Upper lobe of right lung (tissue), 1 donor: ENCODE measurements at places on chromosomes 1 and 21. TPM values are rescaled to one million over a fixed set of nuclear protein-coding genes. Genes with fewer than 3 reads are reported as not detected.
A peak's percentile ranks its signal among the peaks of the same experiment; 100 is the strongest.

DNA sequence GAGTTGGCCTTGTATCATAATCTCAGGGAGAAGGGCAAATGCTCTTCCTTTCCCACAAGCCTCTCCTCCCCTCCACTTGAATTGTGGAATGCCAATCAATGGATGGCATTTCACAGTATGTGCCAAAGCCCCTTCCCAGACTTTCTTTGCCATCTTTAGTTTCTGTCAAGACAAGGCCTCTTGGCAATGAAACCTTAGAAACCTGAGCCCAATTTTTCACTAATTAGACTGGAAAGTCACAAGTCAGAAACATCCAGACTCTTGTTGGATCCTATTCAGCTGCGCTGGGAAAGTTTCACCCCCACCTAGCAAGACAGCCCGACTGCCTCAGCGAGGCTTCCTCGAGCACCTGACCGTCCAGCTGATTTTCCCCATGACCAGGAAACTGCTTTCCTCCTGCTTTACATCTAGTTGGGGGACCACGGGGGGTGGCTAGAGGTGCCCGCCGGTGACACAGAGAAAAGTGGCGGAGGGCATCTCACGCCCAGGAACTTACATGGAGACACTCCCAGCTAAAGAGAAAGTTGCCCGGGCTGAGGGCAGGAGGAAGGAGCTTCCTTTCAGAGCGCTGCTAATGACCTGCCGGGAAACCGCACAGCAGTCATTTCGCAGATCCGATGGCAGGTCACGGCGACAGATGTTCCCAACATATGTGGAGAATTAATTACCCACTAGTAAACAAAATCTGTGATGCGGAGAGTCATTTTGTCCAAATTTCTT is 302.6 kb upstream of the RRP15 start:
- no peak overlapping the region for H3K27ac ChIP-seq
- H3K4me1 ChIP-seq, result no peaks in the 10 kb centered on the region
- DNase-seq, result no peak
- no peaks in the 10 kb centered on the region for H3K27me3 ChIP-seq
- H3K4me3 ChIP-seq, result no peak overlapping the region
- H3K36me3 ChIP-seq, result no peaks in the 10 kb centered on the region

DNA sequence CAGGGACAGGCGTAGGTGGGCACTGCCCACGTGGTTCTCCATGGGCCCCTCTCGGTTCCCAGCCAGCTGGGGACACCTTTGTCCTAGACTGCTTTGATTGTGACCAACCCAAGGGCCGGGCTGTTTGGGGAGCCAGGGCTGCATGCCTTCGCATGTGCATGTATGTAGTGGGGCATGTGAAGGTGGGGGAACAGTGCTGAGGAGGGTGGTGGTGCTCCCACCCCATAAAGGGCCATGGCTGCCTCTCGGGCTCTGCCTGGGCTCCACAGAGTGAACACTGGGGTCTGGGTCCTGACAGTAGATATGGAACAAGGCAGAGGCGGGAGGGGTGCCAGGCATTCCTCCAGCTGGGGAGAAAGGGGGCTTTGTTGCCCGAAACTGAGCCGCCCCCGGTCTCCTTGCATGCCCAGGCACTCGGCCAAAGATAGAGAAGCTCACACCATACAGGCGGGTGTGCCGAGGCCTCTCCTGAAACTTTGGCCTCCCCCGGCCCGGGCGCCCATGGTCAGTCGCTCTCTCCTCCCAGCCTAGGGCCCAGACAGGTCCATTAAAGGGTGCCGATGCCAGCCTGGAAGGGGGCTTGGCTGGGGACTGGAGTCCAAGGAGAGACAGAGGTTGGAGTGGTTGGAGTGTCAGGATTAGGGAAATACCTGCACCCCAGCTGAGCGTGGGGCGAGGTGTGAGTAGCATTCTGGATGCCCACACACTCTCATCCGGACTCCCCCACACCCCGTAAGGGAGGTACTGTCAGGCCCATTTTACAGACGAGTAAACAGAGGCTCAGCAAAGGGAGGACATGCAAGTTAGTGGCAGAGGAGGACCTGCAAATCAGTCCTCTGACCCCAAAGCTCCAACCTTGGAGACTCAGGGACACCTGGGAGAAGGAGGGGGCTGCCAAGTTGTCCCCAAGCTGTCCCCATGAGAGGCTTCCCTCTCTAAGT is 41.1 kb downstream of the EPHA2 start:
- no peaks in the 10 kb centered on the region for H3K4me1 ChIP-seq
- H3K4me3 ChIP-seq, result no peak overlapping the region
- no peaks in the 10 kb centered on the region for H3K27me3 ChIP-seq
- H3K36me3 ChIP-seq, result no peaks in the 10 kb centered on the region
- DNase-seq, result no peak

GRCh38 chr1:57024855-57025254 is 59.0 kb upstream of the C8B start:
- no peak for DNase-seq
- H3K4me1 ChIP-seq, result no peaks in the 10 kb centered on the region
- no peak overlapping the region for H3K4me3 ChIP-seq
- H3K36me3 ChIP-seq, result no peaks in the 10 kb centered on the region
- H3K27ac ChIP-seq, result no peak overlapping the region
- no peaks in the 10 kb centered on the region for H3K27me3 ChIP-seq

GRCh38 chr1:234148816-234149215 is 224.4 kb upstream of the COA6 start:
- no peak for DNase-seq
- no peak overlapping the region for H3K27ac ChIP-seq
- H3K27me3 ChIP-seq, result peaks cover 6% of the 10 kb centered on the region
- H3K36me3 ChIP-seq, result no peaks in the 10 kb centered on the region
- no peak overlapping the region for H3K4me3 ChIP-seq

DNA sequence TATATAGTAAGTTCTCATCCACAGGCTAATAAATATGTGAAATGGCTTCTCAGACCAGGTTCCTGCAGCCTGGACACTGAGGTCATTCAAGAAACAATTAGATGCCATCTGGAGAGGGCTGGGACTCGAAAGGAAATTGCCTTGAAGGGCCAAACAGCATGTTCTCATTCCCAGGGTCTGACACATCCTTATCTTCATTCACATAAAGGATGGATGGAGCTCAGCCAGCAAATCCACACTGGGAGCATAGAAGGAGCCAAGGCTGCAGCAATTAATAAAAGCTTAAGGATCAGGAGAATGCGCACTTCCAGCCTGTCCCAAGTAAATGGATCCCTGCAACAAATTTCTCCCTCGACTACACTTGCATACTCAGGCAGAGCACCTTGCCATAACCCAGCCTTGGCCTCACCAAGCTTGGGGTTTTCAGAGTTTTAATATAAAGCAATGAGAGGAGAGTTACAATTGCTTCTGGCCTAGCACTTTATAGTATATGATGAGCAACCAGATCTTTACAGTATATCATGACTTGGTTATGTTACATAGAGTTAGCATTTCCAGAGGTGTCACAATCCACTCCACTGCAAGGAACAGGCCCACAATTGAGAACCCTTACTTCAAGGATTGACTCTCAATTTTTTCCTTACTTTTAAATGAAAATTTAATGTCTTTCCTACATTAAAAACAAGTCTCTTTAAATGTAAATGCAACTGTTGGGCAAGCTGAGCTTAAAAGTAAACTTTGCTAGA is 55.9 kb downstream of the BCAR3 start:
- DNase-seq, result no peak
- no peaks in the 10 kb centered on the region for H3K27me3 ChIP-seq
- no peak overlapping the region for H3K27ac ChIP-seq
- no peaks in the 10 kb centered on the region for H3K36me3 ChIP-seq

DNA sequence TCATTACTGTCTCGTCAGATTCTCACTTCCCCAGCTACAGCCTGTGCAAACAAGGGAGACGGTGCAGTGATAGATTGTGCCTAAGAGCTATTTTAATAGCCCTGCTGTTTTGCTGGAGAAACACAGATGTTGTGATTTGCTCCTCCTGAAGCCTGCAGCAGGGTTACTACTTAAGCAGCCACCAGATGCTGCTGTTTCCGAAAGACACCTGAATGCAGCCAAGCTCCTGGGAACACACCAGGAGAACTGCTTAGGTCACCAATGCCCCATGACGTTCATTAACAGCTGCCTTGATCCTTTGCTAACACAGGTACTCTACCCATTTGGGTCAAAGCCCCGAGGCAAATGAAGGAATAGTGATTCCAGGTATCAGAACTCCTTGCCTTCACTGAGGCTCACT is 411.8 kb upstream of the DAB1 start:
- H3K27ac ChIP-seq, result no peak overlapping the region
- H3K27me3 ChIP-seq, result no peaks in the 10 kb centered on the region
- H3K4me1 ChIP-seq, result no peaks in the 10 kb centered on the region
- no peak for DNase-seq
- H3K36me3 ChIP-seq, result no peaks in the 10 kb centered on the region
- no peak overlapping the region for H3K4me3 ChIP-seq

TGFB2 gene
- total RNA-seq, result 19.8 TPM

DNA sequence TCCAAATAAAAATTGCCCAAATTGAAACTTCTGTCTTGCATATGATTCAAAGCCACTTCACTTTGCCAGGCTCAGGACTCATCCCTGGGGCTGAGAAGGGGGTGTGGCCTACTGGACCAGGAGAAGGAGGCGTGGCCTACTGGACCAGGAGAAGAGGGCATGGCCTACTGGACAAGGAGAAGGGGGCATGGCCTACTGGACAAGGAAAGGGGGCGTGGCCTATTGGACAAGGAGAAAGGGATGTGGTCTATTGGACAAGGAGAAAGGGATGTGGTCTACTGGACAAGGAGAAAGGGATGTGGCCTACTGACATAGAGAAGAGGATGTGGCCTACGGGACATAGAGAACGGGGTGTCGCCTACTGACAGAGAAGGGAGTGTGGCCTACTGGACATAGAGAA is 405.3 kb downstream of the RRAGC start:
- H3K27me3 ChIP-seq, result no peaks in the 10 kb centered on the region
- H3K36me3 ChIP-seq, result no peaks in the 10 kb centered on the region
- H3K27ac ChIP-seq, result no peak overlapping the region
- no peak for DNase-seq
- peaks cover 5% of the 10 kb centered on the region for H3K4me1 ChIP-seq
- no peak overlapping the region for H3K4me3 ChIP-seq

MYOC gene
- 0.69 TPM for total RNA-seq

CYP4A11 gene
- not detected for total RNA-seq

DNA sequence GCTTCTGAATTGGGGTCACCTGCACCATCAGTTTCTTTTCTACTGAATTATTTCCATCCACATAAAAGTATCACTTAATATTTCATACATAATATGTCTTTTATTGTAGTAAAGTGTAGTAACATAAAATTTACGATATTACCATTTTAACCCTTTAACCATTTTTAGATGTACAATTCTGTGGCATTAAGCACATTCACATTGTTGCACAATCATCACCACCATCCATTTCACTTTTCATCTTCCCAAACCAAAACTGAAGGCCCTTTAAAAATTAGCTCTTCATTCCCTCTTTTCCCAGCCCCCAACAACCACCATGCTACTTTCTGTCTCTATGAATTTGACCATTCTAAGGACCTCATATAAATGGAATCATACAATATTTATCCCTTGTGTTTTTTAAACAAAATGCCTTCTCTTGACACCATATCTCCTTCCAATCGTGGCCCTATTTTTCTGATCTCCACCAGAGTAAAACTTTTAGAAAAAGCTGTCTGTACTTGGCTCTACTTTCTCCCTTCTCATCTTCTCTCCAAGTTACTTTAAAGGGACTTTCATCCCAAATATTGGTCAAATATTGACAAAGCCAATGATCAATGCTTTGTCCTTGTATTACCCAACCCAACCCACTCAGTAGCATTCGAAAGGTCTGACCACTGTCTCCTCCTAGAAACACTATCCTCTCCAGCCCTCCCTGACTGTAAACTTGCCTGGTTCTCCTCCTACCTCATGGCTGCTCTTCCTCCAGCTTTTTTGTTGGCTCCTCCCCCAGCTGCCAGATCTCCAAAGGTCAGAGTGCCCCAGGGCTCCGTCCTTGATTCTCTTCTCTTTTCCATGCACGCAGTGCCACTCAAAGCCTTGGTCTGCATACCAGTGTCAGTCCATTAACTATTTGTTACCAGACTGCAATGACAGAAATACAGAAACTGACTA is 44.7 kb downstream of the SLC30A10 start:
- no peak for DNase-seq
- no peaks in the 10 kb centered on the region for H3K36me3 ChIP-seq
- no peak overlapping the region for H3K4me3 ChIP-seq
- H3K27me3 ChIP-seq, result peaks cover 4% of the 10 kb centered on the region
- no peak overlapping the region for H3K27ac ChIP-seq
- H3K4me1 ChIP-seq, result no peaks in the 10 kb centered on the region

RAP1GAP gene
- 62.4 TPM for total RNA-seq

- no peak for DNase-seq
- H3K36me3 ChIP-seq, result no peaks in the 10 kb centered on the region
- H3K4me1 ChIP-seq, result peaks cover 2% of the 10 kb centered on the region
- no peaks in the 10 kb centered on the region for H3K27me3 ChIP-seq
- H3K4me3 ChIP-seq, result no peak overlapping the region
- H3K27ac ChIP-seq, result no peak overlapping the region
These were observed 69.0 kb downstream of the KCND3 start for GRCh38 chr1:111920221-111921024.

- no peak overlapping the region for H3K4me3 ChIP-seq
- no peak for DNase-seq
- no peaks in the 10 kb centered on the region for H3K36me3 ChIP-seq
- H3K4me1 ChIP-seq, result peaks cover 6% of the 10 kb centered on the region
- no peaks in the 10 kb centered on the region for H3K27me3 ChIP-seq
These were observed 8.8 kb upstream of the FGR start for GRCh38 chr1:27643600-27644368.

DNA sequence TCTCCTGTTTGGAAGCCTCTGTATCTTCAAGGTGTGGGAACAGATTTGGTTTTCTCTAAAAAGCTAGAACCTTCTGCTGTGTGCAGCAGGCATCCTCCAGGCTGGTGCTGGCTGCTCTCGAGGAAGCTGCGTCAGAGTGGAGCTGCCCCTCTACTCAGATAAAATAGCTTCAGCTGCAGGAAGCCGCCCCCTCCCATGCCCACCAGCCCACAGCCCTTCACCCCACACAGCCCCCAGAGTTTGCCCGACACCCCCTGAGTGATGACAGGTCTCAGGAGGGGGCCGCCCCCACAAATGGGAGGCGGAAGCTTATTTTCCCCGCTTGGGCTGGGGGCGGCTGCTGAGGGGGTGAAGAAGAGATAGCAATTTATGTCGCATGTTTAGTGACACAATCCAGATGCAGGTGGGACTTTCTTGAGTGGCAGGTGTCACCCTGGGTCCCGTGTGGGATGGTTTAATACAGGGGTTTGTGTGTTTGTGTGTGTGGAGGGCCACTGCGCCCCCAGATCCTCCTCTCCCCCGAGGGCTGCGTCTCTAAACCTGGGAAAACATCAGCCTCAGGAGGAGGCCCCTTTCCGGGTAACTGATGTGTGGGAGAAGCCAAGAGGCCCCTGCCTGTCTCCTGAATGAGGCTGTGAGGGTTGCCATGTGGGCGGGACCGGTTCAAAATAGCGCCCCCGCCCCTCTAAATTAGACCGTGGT is 55.4 kb downstream of the STUM start:
- H3K4me1 ChIP-seq, result peaks cover 14% of the 10 kb centered on the region
- H3K4me3 ChIP-seq, result no peak overlapping the region
- peak; percentile 32 for DNase-seq
- H3K27ac ChIP-seq, result no peak overlapping the region
